ENCODE measurements at places on chromosomes 6 and 20.

DNA sequence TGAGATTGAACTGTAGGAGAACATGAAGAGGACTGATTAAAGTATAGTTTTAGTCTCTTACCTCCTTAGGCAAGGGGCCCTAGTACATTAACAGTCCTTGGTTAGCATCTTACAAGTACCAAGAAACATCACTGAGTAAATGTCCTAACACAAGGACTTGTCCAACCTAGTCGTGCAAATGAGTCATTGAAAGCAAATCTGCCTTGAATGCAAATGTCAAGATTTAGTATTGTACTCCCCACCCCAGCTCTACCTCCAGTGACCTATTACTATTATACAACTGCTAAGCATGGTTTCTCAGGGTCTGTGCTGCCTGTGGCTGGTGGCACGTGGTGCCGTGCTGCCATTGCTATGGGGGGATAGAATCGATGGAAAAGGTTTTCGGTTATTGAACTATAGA lies 138.4 kb downstream of the PLCB4 start:
- DNase-seq = no peak

- DNase-seq = peak; percentile 52
Measured at GRCh38 chr20:48723308-48724264, 104.2 kb downstream of the PREX1 start.

- no peak for DNase-seq
Measured at GRCh38 chr6:108948181-108948661, 100.0 kb downstream of the ARMC2 start.

- DNase-seq = no peak
Measured at GRCh38 chr6:25851961-25852360, 20.1 kb upstream of the SLC17A1 start.

DNA sequence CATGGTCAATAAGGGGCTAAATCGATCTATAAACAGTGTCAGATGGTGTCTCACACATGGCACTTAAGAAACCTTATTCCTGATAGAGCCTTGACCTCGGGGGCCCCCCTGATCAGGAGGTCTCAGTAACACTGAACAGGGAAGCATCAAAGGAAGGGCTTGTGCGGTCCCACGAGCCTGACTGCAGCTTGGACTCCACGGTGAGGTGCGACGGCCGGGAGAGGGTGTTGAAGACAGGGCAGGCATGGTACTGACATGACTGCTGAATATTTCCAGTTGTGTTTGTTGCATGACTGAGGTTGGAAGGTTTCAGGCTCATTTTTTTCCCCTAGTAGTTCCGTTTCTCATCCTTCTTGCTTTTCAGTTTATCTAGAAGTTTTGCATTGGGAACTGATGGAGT lies 107.1 kb upstream of the JAG1 start:
- no peak for DNase-seq

- DNase-seq = no peak
Measured at GRCh38 chr6:82035526-82035925, 212.0 kb downstream of the IBTK start.

- DNase-seq = peak; percentile 87
Measured at GRCh38 chr20:37356387-37356786, 10.4 kb downstream of the SRC start.

DNA sequence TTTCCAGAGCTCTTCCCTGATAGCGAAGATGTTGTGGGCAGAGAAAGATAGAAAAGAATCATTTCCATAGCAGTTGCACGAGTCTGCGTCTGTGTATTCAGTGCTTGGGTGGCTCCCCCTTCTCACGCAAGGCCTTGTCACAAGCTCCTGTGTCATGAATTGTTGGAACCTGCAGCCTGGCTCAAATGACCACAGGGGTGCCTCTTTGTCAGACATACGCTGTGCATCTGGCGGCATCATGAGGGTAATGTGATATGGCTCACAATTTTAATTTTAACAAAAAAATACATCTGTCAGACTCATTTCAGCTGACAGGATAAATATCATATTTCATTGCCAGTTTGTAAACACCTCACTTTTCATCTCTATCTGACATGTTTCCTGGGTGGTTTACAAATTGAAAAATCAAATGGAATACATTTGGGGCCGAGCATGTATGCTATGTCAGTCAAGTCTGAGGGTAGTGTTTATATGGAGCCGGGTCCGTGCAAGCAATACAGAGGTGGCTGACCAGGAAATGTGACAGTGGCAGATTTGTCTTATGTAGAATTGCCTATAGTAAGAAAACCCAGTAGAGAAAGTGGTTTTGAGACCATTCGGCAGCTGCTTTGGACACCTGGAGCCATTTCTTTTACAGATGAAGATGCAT lies 90.9 kb downstream of the CAP2 start:
- DNase-seq = no peak

DNA sequence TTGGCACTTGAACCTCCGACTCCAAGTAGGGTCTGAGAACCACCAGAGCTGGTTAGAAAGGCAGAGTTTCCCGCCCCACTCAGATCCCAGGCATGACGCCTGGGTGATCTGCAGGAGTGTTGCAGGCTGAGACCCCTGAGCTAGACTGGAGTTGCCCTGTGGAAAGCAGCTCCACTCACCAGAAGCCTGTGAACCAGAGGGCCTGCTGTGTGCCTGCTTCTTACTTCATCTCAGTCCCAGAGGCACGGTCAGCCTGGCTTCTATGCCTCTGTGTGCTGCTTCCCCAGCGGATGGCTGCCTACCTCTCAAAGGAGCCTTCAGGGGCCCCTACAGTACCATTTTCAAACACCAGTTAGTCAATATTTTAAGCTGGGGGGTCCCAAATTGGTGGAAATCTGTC lies 15.6 kb upstream of the CCN6 start:
- no peak for DNase-seq

DNA sequence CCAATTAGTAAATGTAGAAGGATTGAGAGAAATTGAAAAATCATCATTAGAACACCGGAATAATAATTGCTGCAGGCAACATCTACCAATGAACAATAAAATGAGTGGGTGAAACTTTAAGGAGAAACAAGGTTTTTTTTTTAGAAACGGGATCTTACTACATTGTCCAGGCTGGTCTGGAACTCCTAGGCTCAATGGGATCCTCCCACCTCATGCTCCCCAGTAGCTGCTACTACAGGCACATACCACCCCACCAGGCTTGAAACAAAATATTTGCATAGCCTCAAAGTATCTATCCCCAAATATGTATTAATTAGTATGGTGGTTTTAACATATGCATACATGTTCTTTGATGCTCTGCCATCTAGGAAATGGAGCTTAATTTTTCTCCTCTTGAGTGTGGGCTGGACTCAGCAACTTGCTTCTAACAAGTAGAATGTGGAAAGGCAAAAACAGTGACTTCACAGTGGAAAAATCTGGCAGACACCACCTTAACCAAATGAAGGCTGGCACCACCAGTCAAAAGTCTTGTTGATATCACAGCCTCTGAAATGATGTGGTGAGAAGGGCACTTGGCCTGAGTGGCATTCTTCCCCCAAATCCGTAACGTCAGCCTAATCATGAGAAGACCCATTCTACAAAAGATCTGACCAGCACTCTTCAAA lies 12.1 kb downstream of the NRSN2 start:
- no peak for DNase-seq

DNA sequence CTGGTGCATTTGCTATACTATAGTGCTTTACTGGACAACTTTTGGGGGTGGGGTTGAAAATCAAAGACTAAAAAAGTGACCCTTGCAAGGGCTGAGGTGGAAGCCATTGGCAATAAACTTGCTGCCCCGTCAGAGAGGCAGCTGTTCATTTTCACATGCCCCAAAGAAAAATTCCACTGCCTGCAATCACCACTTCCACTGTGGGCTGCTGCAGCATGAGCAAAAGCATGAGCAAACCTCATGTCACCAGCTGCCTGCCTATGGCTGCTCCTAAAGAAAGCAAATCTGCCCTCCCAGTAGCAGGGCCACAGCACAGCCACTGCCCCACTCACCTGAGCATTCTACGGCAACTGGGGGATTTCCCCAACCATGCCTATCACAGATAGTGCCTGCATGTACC lies 290.0 kb downstream of the PAX1 start:
- no peak for DNase-seq

- DNase-seq = peak; percentile 58
Measured at GRCh38 chr6:36139991-36140710, 9.8 kb downstream of the MAPK13 start.

DNA sequence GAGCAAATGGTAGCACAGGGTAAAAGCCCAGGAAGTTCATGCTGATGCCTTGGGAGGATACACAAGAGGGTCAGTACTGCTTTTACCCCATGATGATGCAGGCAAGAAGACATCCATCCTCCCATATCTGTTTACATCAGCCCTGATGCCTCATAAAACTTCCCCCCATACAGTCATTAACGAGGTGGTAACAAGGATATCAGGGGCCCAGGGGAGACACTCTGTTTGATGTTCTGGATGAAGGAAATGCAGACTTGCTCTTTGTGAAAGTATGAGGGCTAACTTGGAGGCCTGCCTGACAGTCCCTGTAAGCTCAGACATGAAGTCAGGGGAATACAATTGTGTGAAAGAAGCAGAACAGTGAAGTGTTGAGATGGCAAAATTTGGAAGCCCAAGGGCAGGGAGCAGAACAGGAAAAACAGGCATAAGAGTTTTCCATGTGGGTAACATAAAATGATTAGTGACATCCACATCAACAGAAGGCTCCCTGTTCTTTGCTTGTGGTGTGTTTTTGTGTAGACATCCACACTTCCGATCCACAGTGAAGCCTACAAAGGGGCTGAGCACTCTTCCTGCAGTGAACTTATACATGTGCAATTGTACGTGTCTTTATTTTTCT lies 813.4 kb downstream of the MAFB start:
- no peak for DNase-seq

- no peak for DNase-seq
Measured at GRCh38 chr20:37822141-37822601, 80.8 kb upstream of the VSTM2L start.

- no peak for DNase-seq
Measured at GRCh38 chr20:59182401-59183044, 18.9 kb downstream of the ZNF831 start.

- DNase-seq = no peak
Measured at GRCh38 chr6:32190911-32191677, 1.1 kb upstream of the PBX2 start.

GRCh38 chr20:53040693-53041589 lies 68.8 kb downstream of the TSHZ2 start:
- DNase-seq = peak; percentile 58

DNA sequence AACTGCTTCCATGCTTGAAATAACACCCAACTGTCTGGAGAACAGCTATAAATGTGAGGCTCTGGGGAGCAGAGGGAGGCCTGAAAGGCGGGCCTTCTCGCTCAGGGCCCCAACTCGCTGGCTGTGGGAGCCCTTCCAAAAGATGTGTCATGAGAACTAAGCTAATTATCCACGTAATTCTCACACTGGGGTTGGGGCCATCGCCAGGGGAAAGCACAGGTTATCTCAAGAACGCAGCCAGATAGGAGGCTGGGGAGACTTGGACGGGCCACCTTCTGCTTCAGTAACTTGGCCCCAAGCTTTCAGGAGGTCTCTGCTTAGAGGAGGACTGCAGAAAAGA lies 1.6 kb downstream of the PXDC1 start:
- peak; percentile 58 for DNase-seq

GRCh38 chr6:44177691-44178423 lies 19.2 kb downstream of the CAPN11 start:
- DNase-seq = peak; percentile 63

DNA sequence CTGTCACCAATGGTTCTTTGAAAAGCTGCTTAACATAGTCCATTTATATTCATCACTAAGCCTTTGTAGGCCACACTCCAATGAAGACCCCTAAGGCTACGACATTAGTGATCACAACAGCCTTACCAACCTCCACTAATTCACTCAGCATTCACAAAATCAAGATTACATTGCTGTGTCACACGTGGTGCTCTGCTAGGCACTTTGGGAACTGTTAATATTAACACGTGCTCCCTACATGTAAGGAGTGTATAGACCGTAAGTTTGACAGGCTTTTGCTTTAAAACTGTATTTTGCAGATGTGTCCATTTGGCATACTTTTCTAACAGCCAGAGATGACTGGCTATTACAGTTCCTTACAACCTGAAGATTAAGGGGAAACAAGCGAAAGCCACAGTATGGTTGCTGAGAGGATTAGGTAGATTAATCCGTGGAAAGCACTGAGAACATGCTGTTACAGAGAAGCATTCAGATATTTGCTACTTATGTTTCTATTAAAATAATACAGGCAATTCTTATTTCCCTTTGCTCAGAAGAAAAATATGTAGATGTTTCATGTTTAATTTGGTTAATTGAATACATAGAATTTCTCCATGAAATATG lies 69.7 kb downstream of the SAMD3 start:
- no peak for DNase-seq

DNA sequence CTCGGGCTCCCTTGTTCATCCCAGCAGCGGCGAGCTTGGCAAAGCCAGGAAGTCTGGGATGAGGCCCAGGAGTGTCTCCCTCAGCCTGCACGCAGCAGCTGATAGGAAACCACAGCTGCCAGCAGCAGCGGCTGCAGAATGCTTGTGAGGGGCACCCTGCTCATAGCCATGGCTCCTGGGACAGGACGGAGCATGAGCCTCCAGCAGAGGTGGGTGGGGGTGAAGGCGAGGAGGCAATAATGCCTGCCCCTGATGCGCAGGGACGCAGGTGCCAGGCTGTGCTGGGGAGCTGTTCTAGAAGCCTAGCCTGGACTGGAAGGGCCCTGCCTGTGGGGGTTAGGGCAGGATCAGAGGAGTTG lies 157.9 kb downstream of the CD83 start:
- DNase-seq = no peak

GRCh38 chr6:44072452-44072958 lies 54.7 kb downstream of the MRPL14 start:
- no peak for DNase-seq

- DNase-seq = no peak
Measured at GRCh38 chr20:62824476-62825332, 7.9 kb downstream of the COL9A3 start.

GRCh38 chr6:166927935-166928643 lies 28.3 kb downstream of the RNASET2 start:
- DNase-seq = peak; percentile 49

DNA sequence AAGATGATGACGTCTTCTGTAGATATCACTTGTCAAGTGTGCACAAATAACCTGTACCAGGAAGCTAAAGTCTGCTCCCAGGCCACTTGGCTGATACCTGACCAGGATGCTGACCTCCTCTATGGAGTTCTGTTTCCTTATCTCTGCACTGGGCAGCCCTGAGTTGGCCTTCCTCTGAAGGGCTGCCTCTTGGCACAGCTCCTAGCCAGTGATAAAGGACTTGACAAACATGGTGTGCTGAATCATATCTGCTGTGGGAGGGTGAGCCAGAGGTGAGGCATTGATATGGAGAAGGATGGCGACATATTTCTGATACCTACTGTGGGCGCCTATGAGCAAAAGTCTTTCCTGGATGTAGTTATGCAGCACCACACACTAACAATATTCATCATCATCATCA lies 32.8 kb upstream of the FOXA2 start:
- no peak for DNase-seq

Measured in adrenal gland (tissue), 19 donors.